Karpas-422 (cell line): ENCODE measurements at places on chromosomes 7 and 10.

GRCh38 chr7:106074257-106074656, 37.9 kb downstream of the SYPL1 start:
- DNase-seq: peak; percentile 82

DNA sequence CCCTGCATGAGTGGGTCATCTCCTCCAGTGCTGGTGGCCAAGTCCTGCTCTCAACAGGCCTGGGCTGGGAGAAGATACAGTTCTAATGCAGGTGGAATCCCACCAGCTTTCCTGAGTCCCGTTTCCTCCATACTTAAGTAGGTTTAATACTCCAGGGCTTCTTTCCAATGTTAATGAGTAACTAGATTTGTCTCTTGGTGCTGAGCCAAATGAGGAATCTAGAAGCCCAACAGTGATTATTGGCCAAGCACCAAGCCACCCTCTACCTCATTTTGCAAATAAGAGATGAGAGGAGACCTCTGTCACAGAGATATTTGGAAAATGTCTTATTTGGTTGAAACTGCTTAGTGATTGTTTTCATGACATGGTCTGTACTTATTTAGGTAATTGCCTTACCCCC, 37.1 kb downstream of the STARD3NL start:
- no peak for DNase-seq

DNA sequence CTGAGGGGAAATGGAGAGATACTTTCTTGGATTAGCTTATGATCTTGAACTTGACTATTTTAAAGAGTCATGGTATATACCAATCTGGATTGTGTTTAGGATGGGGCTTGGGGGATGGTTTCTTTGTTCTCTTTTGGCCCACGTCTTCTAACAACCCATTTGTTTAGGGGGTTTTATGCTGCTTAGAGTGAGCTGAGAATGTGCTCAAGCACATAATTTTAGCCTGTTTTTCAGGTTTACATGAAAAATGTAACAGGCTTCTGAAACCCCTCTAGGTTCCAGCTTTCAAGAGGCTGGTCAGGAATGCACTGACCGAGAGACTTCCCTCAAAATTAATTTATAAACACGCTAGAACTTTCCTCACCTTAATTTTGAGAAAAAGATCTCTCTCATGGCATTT, 94.3 kb downstream of the AUTS2 start:
- DNase-seq: no peak

- peak; percentile 92 for DNase-seq
These were observed 82.4 kb downstream of the ADCYAP1R1 start for GRCh38 chr7:31134246-31135188.

- DNase-seq: no peak
These were observed 8.8 kb downstream of the NXPH1 start for GRCh38 chr7:8442051-8442813.

GRCh38 chr10:74589226-74589673, 237.2 kb upstream of the KAT6B start:
- peak; percentile 98 for DNase-seq

DNA sequence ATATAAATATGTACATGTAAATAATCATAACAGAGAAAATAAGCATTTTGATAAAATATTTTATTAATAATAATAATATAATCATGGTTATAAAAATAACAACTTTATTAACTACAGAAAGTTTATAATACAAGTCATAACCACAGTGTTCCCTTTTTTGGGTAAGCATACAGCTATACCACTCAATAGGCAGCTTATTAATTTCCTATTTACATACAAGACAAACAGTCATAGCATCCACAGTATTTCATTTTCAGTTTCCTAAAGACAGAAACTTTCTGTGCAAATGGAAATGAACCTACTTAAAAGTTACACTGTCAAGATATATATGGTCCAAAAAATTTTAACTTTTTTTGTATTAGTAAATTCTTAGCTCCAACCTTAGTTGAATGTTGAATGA, 70.9 kb downstream of the HGF start:
- DNase-seq: no peak

DNA sequence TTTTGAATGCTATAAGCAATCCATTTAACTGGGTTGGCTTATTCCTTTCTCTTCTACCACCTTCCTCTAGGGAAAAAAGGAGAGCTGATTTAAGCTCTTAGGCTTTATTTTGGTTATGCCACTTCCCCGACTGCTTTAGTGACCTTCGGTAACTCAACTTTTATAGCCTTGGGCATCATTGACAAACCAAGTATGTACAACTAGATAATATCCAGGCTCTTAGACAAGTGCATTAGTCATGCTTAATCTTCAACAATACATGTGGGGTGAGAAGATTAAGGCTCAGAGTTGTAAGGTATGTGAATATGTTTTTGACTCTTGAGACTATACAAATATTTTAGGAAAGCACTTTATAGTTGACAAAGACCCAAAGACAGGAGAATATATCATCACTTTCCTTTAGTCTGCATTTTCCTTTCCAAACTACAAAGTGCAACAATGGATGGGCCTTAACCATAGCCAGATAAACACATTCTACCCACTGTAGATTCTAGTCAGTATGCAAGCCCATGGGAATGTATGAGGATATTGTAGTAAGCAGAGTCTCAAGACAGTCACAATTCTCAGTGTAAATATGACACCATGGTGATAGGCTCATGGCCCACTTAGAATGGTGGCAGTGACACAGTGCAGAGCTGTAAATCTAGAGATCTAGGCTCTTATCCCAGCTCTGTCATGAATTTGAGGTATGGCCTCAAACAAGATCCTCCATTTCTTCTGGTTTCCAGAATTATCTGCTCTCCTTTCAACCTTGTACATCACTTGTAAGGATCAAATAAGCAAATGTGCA, 1117.3 kb downstream of the SORCS3 start:
- DNase-seq: no peak

DNA sequence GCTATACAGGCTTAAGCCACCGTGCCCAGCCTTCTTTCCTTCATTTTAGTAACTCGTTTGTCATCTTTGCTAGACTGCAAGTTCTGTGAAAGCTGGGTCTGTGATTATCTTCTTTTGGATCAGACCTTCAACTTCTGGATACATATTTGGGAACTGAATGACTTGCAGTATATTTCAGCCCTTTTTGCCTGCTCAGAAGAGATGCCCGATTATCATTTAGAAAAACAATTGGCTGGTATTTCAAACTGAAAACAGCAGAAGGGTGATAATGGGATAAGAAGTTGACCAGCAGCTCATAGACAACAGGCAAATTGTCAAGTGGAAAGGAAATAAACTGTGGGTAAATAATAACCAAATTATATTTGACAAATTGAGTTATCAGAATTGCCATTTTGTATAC, 14.6 kb downstream of the RSBN1L start:
- DNase-seq: no peak

- DNase-seq: no peak
These were observed 561.7 kb downstream of the KCNMA1 start for GRCh38 chr10:77075926-77076325.

- DNase-seq: no peak
These were observed 79.7 kb downstream of the TBXAS1 start for GRCh38 chr7:139908792-139909191.

DNA sequence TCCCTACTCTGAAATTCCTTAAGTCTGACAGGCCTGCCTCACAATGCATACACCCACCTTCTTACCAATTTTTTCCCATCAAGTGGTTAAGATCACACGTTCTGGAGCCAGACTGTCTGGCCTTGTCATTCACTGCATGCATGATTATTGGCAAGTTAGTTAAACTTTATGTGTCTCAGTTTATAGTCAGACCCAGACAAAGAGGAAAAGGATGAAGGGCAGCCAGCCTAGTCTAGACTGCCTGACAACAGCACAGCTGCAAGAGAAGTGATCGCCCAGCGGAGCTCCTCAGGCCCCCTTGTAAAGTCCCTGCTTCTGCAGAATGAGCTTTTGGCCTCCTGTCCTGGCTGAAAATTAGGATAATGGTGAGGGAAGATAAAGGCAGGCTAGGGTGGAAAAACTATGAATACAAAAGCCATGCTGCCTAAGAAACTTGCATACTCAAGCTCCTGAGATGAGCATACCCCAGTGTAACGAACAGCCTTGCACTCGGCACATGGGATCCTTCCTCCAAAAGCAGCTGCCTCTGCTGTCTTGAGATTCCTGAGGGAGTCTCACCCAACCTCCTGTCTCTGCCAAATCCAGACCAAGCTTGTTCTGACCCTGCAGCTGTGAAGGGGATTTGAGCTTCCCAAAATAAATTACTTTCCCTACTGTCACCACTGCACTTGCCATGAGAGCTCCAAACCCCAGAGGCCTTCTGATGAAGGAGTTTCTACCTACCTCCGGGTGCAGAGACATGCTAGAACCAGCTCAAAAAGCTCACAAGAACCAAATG, 26.7 kb upstream of the MRLN start:
- DNase-seq: no peak

DNA sequence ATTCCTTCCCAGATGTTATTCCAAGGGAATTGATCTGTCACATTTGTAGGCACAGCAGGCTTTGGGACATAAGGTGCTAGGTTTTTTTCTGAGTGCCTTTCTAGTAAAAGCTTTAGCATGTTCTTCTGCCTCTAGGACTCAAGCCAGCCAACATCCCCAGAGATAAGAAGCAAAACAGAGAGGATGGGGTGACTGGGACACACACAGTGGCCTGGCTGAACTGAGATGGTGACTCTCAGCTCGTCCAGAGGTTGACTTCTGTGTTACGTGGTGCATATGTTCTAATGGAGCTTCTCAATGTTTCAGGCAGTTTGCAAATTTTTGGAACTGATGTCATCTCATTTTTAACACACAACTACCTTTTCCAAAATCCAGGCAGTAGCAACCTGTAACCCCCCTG, 188.1 kb upstream of the CELF2 start:
- no peak for DNase-seq

DNA sequence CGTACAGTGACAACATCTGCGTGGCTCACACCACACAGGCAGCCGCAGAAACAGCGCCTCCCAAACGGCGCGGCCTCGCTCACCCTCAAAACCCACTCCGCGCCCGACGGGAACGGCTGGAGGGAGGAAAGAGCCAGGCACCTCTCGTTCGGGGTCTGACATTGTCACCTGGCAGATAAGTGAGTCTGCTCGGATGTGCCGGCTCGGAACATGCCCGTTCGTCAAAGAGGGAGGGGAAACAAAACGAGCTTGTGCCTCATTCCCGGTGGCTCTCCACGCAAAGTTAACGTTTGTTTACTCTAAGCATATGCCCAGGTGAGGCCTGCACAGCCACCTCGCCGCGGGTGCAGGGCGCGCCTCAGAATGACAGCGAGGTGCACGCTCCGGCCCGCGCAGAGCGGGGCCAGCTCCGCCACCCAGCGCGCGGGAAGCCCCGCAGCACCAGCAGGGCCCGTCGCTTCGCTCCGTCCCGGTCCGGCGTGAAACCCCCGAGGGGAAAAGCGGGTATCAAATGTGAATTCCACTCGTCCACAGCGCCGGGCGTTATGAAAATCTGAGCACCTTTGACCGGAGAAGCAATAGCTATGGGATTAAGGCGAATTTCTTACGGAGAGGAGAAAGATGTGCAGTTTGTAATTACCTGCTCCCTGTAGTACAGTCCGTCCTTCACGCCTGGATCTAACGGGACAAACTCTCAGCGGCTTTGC, 13.1 kb downstream of the CNPY1 start:
- no peak for DNase-seq

GRCh38 chr10:71582019-71582418, 137.6 kb downstream of the C10orf105 start:
- DNase-seq: no peak

DNA sequence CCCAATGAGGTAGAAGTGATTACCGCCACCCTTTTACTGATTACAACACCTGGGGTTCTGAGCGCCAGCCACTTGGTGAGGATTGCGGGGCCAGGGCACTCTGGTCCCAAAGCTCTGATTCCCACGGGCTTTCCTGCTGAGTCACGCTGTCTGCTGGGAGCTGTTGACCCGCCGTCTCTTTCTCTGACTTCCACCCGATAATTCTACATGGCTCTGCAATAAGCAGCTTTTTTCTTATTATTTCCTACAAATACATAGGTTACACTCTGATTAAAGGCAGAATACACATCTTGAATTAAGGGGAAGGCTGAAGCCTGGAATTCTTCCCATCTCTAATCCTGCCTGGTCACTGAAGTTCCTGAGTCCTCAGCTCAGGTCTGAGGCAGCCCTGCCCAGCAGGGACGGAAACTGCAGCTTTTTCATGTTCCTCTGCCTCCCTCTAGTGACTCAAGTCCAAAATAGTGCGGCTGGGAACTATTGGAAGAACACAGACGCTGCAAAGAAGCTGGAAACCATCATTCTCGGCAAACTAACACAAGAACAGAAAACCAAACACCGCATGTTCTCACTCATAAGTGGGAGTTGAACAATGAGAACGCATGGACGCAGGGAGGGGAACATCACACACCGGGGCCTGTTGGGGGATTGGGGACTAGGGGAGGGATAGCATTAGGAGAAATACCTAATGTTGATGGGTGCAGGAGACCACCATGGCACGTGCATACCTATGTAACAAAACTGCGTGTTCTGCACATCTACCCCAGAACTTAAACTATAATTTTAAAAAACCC, 178.3 kb downstream of the PRKCQ start:
- DNase-seq: peak; percentile 89

DNA sequence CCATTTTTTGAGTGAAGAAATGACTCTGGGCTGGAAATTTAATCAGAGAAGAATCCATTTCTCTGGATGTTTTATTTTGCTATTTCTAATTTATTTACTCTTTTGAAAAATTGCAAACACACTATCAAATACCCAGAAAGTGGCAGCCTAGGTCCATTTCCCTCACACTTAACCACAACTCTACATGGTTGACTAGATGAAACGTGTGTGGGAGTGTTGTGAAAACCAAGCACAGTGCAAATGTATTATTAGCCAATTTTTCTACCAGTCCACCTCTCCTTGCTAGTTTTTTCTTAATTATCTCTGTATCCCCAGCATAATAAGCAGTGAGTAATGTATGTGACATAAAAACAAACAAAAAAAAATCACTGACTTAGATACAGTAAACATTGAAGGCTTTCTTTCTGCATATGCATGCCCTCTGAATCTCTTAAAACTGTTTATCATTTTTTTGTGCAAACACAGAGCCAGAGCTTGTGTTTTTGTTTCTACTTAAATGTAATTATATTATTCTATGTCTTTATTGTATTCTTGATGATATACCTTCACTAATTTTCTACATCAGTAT, 30.9 kb downstream of the SCIN start:
- DNase-seq: no peak

DNA sequence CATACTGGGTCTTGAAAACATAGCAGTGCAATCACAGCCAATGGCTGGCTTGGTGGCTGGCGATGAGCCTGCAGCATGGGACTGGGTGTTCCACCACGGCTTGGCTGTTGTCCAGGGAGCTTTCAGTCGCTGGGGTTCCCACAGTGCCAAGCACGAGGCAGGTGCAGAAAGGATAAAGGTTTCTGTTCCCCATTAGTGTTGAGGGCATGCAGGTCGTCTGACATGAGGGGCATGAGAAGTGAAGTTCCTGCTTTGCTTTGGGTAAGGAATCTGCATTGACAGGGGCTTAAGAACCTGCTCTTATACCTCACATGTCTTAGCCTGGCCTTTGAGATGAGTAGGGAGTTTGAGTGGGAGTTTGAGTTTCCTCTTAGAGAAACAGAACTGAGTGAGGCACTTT, 9.0 kb upstream of the CFTR start:
- no peak for DNase-seq

GRCh38 chr7:45084336-45084735, 4.4 kb downstream of the NACAD start:
- no peak for DNase-seq

GRCh38 chr10:57657164-57657765, 610.4 kb downstream of the IPMK start:
- DNase-seq: peak; percentile 83

- peak; percentile 74 for DNase-seq
These were observed 412 bp downstream of the PIP4K2A start for GRCh38 chr10:22713853-22714478.
